Astrocyte (in vitro differentiated cells and primary cell): ENCODE measurements at places on chromosomes 12 and 14. TPM values are rescaled to one million over a fixed set of nuclear protein-coding genes. Genes with fewer than 3 reads are reported as not detected.

DNA sequence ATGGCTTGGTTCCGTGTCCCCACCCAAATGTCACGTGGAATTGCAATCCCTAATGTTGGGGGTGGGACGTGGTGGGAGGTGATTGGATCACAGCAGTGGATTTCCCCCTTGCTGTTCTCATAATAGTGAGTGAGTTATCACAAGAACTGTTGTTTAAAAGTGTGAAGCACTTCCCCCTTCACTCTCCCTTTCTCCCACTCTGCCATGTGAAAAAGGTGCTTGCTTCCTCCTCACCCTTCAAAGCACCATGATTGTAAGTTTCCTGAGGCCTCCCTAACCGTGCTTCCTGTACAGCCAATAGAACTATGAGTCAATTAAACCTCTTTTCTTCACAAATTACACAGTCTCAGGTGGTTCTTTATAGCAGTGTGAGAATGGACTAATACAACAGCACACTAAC lies 5.3 kb upstream of the CEP128 start:
- H3K4me1 ChIP-seq = no peaks in the 10 kb centered on the region
- no peak for DNase-seq
- H3K4me3 ChIP-seq = no peak overlapping the region
- no peaks in the 10 kb centered on the region for H3K27me3 ChIP-seq

DNA sequence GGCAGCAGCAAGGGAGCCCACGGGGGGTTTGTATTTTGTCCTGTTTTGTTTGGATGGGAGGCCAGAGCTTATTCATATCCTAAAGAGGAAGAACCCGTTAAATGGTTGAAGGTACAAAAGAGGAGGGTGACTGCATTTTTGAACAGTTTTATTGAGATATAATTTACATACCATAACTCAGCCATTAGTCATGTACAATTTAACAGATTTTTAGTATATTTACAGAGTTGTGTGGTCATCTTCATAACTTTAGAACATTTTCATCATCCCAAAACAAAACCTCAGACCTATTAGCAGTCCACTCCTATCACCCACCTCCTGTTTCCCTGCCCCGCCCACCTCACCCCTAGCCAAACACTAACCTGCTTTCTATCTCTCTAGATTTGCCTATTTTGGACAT lies 12.6 kb downstream of the NRDE2 start:
- H3K27ac ChIP-seq = no peak overlapping the region
- no peak for DNase-seq
- H3K27me3 ChIP-seq = no peaks in the 10 kb centered on the region
- no peak overlapping the region for H3K4me3 ChIP-seq
- H3K36me3 ChIP-seq = peaks cover 9% of the 10 kb centered on the region

- no peak for DNase-seq
- no peak overlapping the region for H3K27ac ChIP-seq
- H3K36me3 ChIP-seq = no peaks in the 10 kb centered on the region
- H3K27me3 ChIP-seq = no peaks in the 10 kb centered on the region
- H3K4me1 ChIP-seq = no peaks in the 10 kb centered on the region
These were observed 82.0 kb upstream of the SFSWAP start for GRCh38 chr12:131628766-131629448.

DNA sequence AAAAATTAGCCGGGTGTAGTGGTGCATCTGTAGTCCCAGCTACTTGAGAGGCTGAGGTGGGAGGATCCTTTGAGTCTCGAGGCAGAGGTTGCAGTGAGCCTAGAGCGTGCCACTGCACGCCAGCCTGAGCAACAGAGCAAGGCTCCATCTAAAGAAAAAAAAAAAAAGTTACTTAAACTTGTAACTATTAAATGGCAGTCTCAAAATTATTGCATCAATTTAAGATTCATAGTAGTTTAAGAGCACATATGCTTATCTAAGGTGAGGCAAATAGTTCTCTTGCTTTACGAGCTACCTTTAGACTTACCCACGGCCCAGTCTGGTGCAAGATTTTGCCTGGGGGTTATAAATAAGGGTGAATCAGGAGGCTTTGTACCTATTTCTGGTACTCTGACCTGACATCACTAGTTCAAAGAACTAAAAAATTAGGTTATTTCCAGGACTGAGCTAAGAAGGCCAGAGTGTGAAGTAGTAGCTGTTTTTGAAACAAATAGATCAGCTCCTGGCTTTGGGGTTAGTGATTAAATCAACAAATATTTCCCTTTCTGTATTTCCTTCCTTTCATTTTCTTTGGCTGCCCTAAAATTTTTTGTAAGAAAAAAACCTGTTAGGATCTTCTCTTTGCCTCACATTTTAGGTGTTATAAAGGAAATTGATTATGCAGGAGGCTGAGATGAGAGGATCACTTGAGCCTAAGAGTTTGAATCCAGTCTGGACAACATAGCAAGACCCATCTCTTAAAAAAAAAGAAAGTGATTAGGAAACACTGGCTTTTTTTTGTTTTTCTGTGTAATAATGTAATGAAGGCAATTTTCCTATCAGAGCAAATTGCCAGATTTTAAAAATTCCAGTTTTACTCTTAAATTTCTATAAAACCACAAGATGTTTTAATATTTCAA lies 3.6 kb downstream of the MGAT2 start:
- H3K4me1 ChIP-seq = peaks cover 16% of the 10 kb centered on the region
- H3K4me3 ChIP-seq = no peak overlapping the region
- DNase-seq = no peak
- H3K27me3 ChIP-seq = no peaks in the 10 kb centered on the region
- H3K36me3 ChIP-seq = peaks cover 3% of the 10 kb centered on the region

- H3K27me3 ChIP-seq = no peaks in the 10 kb centered on the region
- no peaks in the 10 kb centered on the region for H3K36me3 ChIP-seq
- no peaks in the 10 kb centered on the region for H3K4me1 ChIP-seq
- H3K4me3 ChIP-seq = no peak overlapping the region
- DNase-seq = no peak
These were observed 222.6 kb downstream of the RGS6 start for GRCh38 chr14:72154645-72155378.

GRCh38 chr14:24296341-24297157 lies 3.0 kb downstream of the DHRS1 start:
- H3K4me1 ChIP-seq = peaks cover 25% of the 10 kb centered on the region
- DNase-seq = peak; percentile 89
- peak overlapping the region; percentile 49 for H3K27ac ChIP-seq
- no peak overlapping the region for H3K4me3 ChIP-seq
- H3K36me3 ChIP-seq = peaks cover 8% of the 10 kb centered on the region
- H3K27me3 ChIP-seq = no peaks in the 10 kb centered on the region

DNA sequence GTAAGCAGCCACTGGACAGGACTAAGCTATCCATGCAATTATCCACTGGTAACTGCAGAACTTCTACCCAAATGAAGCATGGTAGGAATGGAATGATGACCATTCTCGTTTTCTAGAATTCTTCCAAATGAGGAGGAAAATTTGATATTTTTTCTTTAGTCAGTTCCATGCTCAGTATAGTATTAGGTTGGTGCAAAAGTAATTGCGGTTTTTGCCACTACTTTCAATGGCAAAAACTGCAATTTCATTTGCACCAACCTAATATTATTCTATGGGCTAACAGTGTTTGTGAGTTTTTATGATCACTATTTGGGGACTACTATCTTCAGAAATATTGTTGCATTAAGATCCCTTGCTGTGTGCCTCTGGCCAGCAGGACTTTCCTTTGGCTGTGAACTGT lies 42.9 kb upstream of the PELI2 start:
- H3K27ac ChIP-seq = no peak overlapping the region
- no peaks in the 10 kb centered on the region for H3K4me1 ChIP-seq

DNA sequence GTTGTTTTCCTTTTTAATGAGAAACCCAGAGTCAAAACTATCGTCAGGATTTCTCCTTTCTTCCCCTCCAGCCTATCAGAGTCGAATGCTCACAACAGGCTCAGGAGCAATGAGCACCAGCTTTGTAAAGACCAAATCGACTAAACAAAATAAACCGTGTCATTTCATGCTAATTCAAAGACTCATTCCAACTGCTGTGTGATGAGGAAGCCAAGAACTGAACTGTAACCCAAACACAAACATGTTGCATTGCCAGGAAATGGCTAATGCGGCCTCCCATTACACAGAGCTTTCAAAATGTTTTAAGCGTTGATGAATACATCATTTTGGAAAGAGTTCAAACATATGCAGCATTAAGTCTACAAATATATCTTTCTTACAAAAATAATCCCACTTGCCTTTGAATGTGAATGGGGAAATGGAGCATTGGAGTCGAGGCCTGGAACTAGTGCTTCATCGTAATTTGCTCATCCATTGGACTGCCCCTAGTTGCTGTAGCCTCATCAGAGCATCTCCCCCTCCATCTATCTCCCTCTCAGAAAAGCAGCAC lies 349.5 kb downstream of the GXYLT1 start:
- peak; percentile 88 for DNase-seq
- H3K27ac ChIP-seq = no peak overlapping the region
- no peaks in the 10 kb centered on the region for H3K27me3 ChIP-seq
- peaks cover 6% of the 10 kb centered on the region for H3K4me1 ChIP-seq
- no peaks in the 10 kb centered on the region for H3K36me3 ChIP-seq
- no peak overlapping the region for H3K4me3 ChIP-seq

DNA sequence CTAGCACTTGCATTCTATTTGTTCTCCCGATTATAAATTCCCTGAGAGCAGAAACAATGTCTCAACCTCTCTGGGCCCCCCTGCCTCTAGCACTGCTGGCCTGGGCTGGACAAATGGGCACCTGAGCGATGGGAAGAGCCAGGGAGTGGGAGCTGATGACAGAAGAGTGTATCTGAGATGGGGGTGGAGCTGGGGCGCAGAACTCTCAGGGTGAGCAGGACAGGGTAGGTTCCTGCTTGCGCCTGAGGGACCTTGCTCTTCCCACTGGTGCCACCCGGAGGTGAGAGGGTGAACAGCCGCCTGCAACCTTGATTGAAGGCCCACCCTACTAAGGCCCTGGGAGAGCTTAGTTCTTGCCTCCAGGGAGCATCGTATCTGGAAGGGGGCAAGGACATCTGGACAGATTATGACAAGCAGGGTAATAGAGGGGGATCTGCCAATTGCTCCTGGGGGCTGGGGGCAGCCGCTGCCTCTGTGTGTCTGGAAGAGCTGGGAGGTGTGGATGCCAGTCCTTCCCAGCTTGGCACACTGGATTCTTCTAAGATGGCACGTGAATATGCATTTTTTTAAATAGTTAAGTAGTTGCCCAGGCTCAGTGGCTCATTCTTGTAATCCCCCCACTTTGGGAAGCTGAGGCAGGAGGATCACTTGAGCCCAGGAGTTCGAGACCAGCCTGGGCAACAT lies 43.0 kb upstream of the TSPAN9 start:
- H3K27ac ChIP-seq = no peak overlapping the region
- H3K27me3 ChIP-seq = no peaks in the 10 kb centered on the region
- DNase-seq = peak; percentile 41
- no peak overlapping the region for H3K4me3 ChIP-seq

- H3K27me3 ChIP-seq = no peaks in the 10 kb centered on the region
- no peak within 1 kb of the TSS for H3K27ac ChIP-seq
- peaks cover 20% of the 10 kb centered on the region for H3K36me3 ChIP-seq
- H3K4me3 ChIP-seq = no peak within 1 kb of the TSS
- DNase-seq = no peak
These were observed at the start of gene LAG3 for GRCh38 chr12:6772331-6772695. TSS of gene LAG3 (plus strand) at chr12:6772520. CDS start at chr12:6772853, 333 bp downstream.

- H3K36me3 ChIP-seq = peaks cover 17% of the 10 kb centered on the region
- no peak for DNase-seq
- peak overlapping the region; percentile 93 for H3K27ac ChIP-seq
- no peaks in the 10 kb centered on the region for H3K4me1 ChIP-seq
These were observed 216 bp downstream of the IKBIP start for GRCh38 chr12:98644433-98644711.

DNA sequence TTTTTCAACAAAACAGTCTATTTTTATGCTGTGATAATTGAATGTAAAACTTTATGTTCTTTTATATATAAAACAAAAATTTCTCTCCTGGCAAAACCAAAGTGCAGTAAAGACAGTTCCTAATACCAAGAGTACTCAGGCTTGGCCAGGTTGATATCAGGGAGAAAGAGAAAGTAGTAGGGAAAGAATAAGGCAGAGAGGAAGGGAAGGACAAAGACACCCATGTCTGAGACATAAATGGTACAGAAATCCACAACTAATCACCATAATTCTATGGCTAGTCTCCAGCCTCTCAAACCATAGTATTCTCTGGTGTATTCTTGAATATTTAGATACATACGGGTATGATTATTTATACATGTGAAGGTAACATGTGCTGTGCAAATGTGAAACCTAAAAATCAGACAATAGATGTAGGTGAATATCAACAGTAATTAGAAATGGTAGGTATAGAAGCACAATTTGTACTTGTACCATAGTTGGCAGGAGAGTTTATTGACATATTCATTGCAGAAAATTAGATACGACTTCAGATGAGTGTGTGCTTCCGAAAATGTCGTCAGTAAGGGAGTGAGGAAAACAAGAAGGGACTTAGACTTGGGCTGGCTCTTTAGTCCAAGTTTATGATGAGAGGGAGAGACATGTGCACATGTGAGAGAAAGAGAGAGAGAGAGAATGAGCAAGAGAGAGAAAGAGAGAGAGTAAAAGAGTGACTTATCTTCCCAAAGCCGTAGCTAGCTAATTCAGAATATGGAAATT lies 230.8 kb upstream of the NPAS3 start:
- no peak for DNase-seq
- no peak overlapping the region for H3K27ac ChIP-seq
- H3K27me3 ChIP-seq = no peaks in the 10 kb centered on the region
- H3K4me3 ChIP-seq = no peak overlapping the region

Gene PTPN21
- total RNA-seq = 30.1 and 30.2 TPM in 2 replicates

Gene SMOC1
- total RNA-seq = 0.16 and 0.36 TPM in 2 replicates

Gene CAPZA3
- not detected in 2 replicates for total RNA-seq

Gene FGF6
- total RNA-seq = not detected in 2 replicates

Gene GPD1
- 0.29 and 0.59 TPM in 2 replicates for total RNA-seq

Gene ART4
- not detected in 2 replicates for total RNA-seq

Gene KLRC2
- total RNA-seq = 1.2 and 4.1 TPM in 2 replicates

Gene IKBIP
- 126 and 130 TPM in 2 replicates for total RNA-seq

Gene B4GALNT1
- 2.5 and 2.6 TPM in 2 replicates for total RNA-seq
